ENCODE measurements at places on chromosomes 11 and 22.
A peak's percentile ranks its signal among the peaks of the same experiment; 100 is the strongest.

- no peak for DNase-seq
Observed at GRCh38 chr22:29944339-29944738, 61.4 kb downstream of the MTMR3 start.

DNA sequence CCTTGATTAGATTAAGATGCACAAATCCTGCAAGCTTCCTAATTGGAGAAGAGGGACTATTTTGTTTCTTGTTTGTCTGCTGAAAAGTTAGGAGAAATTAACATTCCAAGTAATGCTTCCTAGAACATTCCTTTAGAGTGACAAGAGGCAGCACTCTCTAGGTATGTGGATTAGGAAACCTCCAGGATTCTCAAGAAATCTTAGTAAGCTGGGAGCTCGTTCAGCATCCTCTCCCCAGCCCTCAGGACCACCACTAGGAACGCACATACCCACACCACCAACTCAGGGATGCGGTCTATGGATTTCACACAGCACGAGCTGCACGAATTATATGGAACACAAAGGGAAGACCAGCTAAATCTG, 52.9 kb downstream of the NCAPD3 start:
- no peak for DNase-seq

GRCh38 chr22:50698546-50698945, 25.9 kb downstream of the SHANK3 start:
- no peak for DNase-seq

- peak; percentile 78 for DNase-seq
Observed at GRCh38 chr22:21816787-21817496, 50.5 kb downstream of the MAPK1 start.

- DNase-seq = no peak
Observed at GRCh38 chr22:37334461-37334858, 52.2 kb downstream of the CYTH4 start.

GRCh38 chr22:36027935-36028645, 534 bp downstream of the RBFOX2 start:
- DNase-seq = peak; percentile 21

DNA sequence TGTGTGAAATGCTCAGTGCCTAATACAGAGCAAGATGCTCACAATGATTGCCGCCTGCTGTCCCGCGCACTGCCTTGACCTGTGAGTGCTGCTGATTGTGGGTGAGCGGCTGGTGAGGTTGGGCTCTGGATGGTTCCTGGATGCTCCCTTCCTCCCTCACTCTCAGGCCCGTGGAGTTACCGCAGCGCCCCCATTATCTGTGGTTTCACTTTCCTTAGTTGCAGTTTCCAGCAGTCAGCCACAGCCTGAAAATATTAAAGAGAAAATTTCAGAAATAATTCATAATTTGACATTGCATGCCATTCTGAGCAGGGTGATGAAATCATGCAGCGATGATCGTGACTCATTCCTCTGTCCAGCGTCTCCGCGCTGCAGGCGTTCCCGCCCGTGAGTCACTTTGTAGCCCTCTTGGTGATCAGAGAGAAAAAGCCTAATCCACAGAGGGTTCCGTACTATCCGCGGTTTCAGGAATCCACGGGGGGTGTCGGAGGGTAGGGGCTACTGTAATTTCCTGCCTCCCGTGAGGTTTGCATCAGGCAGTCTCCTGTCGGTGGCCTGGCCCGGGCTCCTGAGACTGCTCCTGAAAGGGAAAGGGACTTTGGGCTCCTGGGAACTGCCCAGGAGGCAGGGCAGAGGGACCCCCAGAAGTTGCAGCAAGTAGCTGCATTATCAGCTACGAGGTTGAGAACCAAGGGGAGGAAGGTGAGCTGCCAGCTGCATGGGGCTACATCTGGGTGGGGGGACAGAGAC, 10.6 kb downstream of the RPL3 start:
- DNase-seq = no peak

GRCh38 chr11:10454878-10455631, at the start of gene AMPD3:
TSS of gene AMPD3 (plus strand) at chr11:10455264. CDS start at chr11:10461520, 6,256 bp downstream.
- DNase-seq = peak; percentile 35

DNA sequence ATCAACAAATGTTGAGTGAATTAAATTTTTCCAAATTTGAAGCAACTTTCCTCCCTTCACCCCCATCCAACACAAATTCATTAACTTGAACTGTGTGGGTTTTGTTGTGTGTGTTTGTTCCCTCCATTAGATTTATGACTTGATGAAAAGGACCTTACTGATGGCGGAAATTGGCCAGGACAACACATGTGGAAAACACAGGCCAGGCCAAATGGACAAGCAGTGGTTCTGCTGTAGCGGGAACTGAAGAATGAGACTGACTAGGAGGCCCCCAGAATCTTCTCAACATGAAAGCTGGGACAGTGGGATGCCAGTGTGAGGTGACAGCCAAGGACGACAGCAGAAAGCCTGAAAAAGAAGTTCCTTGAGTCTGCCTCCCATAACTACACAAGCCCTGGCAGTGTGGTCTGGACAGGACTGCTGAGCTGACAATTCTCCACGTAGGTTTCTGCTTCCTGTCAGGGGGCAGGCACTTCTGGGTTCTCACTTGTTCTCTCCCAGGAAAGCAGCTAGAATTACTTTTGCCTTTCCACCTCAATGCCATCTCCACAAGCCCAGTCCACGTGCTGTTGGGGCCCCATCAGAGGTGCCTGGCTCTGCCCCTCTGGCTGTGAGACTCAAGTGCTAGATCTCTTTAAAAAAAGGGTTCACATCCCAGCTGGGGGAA, 94.3 kb downstream of the ETS1 start:
- DNase-seq = no peak

DNA sequence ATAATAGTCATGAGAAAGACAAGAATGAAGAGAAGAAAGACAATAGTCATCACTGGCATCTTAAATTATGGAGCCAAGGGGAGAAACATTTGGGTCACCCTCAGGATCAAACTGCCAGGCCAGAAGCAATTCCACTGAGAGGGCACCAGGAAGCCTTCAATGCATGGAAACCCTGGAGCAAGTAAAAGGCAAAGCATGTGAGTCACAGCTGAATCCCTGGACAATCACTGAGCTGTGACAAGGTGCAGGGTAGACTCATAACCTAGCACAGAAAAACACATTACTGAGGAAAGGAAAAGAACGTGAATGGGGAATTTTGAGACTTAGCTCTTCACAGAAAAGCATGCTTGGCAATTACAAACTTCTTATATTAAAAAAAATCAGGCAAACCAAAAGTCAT, 1.6 kb downstream of the KCNJ1 start:
- DNase-seq = no peak

- no peak for DNase-seq
Observed at GRCh38 chr22:34969001-34969790, 96.8 kb upstream of the ISX start.

DNA sequence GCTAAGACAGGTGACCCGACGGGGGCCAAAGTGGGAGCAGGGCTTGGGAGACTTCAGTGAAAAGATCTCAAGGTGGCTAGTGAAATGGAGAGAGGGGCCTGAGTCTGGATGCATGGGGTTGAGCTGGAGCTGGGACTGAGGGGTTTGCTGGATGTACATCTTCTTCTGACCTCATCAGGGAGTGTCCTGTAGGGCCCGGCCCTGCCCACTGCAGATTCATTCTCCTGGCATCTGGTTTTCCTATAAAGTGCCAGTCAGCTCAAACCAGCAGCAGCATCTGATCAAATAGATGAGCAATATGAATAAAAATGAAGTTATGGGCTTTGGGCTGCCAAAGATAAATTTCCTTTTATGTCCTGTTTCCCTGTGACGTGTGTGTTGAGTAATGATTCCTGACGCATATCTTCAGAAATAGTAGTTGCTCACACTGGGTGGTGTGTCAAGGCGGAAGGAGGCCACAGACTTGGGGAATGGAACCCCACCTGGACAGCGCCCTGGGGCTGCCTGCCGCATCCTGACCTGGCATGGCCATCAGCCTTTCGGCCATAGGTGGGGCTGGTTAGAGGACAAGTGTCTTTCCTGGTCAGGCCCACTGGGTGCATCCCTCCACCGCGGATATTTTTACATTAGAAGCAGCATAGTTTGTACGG, 135.4 kb downstream of the OSBP2 start:
- DNase-seq = no peak

- no peak for DNase-seq
Observed at GRCh38 chr11:96481771-96482170, 92.0 kb downstream of the JRKL start.

DNA sequence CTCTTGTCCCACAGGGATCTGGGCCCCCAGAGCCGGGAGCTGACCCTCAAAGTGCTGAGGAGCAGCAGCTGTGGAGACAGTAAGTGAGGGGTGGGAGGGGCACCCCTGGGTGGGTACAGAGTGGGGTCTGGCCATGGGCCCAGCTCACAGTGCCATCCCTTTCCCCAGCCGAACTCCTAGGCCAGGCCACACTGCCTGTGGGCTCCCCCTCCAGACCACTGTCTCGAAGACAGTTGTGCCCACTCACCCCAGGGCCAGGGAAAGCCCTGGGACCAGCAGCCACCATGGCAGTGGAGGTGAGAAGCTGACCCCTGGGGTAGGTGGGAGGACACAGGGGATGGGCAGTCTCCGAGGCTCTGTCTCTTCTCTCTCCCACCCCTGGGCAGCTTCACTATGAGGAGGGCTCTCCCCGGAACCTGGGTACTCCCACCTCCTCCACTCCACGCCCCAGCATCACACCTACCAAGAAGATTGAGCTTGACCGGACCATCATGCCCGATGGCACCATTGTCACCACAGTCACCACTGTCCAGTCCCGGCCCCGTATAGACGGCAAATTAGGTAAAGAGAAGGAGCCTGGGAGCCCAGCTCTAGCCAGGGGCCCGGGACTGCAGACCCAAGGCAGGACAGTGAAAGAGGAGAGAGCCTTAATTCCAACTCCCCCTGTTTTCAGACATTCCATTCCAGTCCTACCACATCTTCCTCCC, 5.3 kb downstream of the C2CD2L start:
- no peak for DNase-seq

- DNase-seq = peak; percentile 83
Observed at GRCh38 chr22:31676700-31677099, 14.7 kb upstream of the PISD start.

GRCh38 chr22:43993072-43993760, 30.9 kb upstream of the PARVB start:
- peak; percentile 40 for DNase-seq

DNA sequence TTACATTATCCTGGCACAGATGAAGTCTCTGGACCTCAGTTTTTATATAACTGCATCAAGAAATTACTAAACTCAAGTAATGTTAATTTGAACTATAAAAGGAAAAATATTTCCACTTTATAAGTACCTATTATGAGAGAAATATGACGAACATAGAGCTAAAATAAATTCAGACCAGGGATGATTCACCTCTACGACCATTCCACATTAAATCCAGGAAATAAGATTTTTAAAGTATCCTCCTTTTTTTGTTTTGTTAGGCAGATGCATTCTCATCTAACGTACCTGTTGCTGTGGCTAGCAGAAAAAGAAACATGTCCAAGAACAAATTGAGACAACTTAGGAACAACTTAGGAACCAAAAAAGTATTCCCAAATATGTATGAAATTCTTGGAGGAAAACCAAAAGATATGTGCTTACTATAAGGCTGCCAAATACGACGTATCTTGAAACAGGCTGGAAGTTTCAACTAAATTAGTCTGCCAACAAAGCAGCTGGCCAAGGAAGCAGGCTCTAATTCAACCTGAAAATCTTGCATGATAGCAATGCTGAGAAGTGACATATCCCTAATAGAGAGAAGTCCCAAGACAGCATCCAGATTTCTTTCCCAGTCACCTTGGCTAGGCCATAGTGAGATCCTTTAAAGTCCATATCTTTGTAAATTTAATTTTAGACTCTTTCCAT, 15.7 kb downstream of the SPTY2D1 start:
- DNase-seq = no peak

GRCh38 chr22:37027556-37027955, 8.0 kb downstream of the MPST start:
- no peak for DNase-seq

- DNase-seq = peak; percentile 64
Observed at GRCh38 chr11:17277024-17277584, 565 bp downstream of the NUCB2 start.

DNA sequence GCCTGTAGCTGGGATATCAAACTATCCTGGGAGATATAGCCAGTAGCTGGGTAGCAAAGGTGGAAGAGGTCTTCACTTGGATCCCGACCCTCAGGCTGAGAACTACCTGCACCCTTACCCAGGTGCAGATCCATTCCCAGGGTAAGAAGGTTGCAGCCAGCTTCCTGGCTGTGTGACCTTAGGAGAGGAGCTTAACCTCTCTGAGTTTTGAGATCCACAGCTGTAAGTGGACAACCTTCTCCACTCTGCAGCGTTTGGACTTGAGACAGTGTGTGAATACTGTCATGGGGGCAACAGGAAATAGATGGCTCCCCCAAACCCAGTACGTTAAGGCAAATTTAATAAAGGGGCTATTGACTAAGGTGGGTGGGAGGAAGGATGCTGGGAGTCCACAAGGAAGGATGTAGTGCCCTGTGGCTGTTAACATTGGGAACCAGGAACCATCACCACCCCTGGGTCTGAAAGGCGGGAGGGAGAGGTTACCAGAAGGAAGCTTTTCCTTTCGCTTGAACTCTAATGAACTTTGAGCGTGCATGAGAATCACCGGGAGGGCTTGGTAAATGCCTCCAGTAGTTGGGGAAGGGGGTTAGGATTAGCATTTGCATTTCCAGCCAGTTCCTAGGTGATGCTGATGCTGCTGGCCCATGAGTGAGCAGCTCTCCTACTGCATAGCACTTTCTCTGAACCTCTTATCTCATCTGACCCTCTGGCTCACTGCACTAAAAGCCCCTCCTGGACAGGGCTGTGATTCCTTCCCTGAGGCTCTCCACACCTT, 24.4 kb downstream of the SGSM1 start:
- no peak for DNase-seq

- no peak for DNase-seq
Observed at GRCh38 chr11:27242591-27242990, 120.4 kb downstream of the CCDC34 start.

DNA sequence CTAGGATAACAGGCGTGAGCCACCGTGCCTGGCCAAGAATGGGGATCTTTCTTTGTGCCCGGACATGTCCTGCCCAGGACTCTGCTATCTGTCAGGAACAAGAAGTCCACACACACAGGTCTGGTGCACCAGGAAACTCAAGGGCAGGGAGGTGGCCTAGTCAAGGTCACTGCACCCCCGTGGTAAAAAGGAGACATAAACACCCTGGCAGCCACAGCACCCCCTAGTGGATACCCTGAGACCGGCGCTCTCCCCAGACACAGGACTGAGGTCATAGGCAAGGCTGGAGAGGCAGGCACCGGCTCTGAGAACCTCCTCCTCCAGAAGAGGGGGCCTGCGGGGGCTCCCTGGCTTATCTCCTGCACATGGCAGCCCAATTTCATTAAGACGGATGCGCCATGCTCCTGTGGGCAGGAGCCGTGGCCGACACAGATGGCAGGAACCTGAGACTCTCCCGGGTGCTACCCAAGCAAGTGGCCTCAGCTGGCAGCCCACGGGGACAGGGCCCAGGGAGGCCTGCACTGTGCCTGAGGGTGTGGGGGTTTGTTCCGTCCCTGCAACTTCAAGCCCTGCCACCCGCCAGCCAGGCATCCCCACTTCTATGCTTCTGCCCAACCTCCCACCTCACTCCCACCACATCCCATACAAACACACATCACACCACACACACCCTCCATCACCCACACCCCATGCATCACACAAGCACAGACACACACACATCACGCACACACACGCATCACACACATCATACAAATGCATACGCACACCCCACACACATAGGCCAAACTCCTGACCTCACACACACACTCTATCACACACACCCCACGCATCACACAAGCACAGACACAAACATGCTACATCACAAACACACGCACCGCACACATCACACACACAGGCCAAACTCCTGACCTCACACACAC, 19.6 kb downstream of the MACROD1 start:
- peak; percentile 47 for DNase-seq

All from naive thymus-derived CD4-positive, alpha-beta T cell (primary cell).